ENCODE measurements at places on chromosomes 2 and 18.
A peak's percentile ranks its signal among the peaks of the same experiment; 100 is the strongest.

GRCh38 chr2:46923041-46923528 is 7.5 kb upstream of the MCFD2 start:
- DNase-seq, result no peak

DNA sequence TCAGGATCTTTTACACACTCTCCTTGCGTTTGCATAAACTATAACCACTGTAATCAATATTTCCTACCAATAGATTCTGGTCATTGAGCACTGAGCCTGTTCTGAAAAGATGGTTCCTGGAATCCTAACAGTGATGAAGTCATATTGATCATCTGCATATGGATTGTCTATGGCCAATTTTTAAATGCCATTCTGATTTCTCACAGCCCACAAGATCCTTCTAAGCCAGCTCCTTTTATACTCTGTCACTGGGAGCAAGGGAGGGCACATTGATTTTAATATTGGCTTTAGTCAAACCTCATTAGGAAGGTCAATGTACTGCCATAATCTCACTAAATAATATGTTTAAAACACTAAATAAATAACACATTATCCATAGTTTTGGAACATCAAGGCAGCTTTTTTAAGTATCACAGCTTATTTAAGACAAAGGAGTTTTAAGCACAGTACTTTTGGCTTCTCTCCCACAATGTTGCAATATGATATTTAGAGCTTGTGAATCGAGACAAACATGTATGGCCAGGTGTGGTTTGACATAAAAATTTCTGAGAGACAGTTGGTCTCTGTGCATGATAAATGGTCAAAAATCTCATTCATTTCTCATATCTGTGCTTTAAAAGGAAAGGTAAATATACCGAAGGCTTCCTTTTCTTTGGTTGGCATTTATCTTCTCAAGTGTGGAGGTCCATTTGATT is 267.3 kb downstream of the MTX2 start:
- DNase-seq, result peak; percentile 84

DNA sequence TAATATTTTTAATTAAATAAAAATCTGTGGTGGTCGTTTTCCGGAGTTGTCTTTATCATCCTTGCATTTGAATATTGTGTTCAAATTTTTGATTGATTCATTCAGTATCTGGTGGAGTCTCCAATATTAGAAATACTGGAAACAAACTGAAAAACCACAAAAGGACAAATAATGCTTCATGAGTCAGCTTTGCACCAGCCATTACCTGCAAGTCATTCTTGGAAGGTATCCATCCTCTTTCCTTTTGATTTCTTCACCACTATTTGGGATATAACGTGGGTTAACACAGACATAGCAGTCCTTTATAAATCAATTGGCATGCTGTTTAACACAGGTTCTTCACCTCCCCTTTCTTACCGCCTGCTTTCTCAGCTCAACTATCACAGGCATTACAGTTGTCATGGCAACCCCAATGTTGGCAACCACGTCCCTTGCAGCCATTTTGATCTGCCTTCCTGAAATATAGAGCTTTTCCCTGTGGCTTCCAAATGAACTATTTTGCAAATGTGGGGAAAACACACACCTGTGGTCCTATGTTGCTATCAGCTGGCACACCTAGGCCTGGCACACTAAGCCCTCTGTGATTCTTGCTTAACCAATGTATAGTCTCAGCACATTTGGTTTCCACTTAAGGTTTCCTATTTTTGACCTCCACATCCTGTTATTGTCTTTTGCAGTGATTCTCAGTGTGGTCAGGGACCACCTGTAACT is 6.5 kb downstream of the CTLA4 start:
- peak; percentile 13 for DNase-seq

DNA sequence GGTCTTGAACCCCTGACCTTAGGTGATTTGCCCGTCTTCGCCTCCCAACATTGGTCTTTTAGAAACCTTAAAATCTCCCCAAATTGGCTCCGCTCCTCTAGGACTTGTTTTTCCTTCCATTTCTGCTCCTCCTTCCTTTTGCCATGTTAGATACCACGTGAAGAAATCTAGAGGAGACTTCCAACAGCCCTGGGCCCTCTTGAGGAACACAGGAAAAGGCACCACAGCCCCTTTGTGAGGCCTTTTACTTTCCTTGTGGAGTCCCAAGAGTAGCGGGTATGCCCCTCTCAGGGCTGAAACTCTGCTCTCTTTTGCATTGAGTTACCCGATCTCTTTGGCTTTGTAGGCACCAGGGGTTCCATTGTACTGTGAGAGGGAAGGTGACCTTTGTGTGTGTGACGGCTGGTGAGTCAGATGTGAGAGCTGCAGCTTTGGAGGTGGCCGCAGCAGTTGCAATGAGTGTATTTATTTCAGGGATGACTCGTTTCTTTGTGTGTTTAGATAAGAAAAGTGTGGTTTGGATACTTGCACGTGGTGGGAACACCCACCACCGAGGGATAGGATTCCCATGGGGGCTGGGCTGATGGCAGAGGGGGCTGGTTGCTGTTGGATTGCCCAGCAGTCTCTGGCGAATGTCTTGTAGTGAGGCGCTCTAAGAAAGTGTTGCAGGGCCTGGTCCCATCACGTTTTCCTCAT is 218.4 kb upstream of the HS6ST1 start:
- DNase-seq, result no peak

DNA sequence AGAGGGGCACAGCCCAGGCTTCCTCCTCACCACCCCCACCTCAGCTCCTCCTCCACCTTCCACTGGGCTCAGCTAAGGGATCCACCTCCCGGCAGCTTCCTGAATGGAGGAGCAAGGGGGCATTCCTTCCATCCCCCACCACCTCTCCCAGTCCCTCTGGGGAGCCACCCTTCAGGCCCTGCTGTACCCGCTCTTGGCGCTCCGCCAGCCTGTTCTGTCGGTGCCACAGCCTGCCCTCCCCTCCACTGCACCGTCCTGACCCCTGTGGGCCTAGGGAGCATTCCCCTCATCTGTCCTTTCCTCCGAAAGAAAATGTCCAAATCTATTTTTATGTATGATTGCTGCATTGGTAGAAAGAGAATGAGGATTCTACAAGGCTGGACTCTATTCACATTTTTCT is 59.9 kb downstream of the KIF1A start:
- no peak for DNase-seq

- peak; percentile 64 for DNase-seq
These were observed 67.5 kb downstream of the MYOM1 start for GRCh38 chr18:3152294-3152693.

GRCh38 chr2:240134466-240134865 is 1.6 kb downstream of the COPS9 start:
- DNase-seq, result no peak

DNA sequence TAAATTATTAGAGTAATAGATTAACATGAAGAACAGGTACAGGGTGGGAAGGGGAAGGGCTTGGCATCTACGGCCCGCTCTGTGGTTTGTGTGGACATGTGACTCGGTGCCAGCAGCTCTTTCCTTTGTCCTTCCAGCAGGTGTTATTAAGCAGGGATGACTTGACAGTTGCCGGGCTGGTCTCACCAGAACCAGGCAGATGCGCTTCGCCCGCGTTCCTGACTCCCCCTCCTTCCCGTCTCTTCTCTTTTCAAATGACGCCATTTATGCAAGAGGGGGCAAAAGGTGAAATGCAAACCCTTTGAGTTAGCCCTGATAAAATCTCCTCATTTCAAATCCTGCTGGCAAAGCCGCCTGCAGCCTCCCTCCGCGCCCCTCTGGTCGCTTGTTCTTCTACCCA is 38.9 kb upstream of the MGAT4A start:
- peak; percentile 77 for DNase-seq

DNA sequence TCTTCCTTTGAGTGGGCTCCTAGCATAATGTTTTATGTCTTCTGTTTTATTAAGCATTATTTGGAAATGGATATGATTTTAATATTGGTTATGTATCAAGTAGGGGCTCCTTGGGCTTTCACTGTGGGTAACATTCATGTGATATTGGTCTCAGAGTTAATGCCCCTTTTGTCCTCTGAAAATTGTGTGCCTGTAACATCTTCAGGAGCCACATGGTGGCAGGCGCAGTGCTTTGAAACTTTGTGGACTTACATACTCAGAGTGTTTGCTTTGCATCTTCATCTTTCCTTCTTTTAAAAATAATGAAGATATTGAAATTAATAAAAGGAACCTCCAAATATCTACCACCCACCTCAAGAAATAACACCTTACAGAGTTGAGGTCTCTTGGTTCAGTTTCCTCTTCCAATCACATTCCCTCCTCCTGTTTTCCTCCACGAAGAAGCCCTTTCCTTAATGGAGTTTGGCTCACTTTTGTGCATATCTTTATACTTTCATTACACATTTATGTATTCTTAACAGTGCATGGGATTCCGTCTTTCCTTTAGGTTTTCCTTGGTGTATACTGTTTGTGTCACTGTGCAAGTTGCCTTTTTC is 73.5 kb downstream of the LIMS1 start:
- peak; percentile 14 for DNase-seq

DNA sequence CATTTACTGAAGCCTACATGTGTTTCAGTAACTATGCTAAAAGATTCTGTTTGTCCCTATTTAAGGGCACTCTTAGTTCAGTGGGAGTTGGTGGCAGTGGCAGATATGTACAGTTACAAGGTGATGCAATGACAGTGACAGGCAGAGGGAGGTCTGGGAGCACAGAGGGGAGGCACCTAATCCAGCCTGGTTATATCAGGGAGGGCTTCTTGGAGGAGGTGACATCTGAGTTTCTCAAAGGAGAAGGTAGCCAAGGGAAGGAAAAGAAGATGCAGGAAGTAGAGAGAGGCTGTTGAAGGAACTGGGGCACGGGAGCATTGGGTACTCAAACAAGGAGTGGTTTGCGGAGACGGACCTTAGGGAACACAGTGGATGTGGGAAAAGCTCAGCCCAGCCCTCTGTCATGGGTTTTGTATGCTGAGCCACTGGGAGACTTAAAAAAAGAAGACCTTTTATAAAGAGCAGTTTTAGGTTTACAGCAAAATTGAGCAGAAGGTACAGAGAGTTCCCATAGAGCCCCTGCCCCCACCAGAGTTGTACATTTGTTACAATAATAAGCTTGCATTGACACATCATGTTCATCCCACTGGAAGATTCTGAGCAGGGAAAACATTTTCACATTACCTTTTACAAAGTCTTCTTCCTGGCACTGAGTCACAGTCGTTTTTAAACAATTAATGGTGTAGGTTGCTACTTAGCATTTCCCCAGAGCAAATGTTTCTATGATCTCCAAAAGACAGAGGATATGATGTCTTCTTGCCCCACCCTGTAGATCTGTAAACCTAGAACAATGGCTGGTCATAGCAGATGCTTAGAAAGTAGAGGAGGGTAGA is 83.0 kb upstream of the TAF1B start:
- no peak for DNase-seq

DNA sequence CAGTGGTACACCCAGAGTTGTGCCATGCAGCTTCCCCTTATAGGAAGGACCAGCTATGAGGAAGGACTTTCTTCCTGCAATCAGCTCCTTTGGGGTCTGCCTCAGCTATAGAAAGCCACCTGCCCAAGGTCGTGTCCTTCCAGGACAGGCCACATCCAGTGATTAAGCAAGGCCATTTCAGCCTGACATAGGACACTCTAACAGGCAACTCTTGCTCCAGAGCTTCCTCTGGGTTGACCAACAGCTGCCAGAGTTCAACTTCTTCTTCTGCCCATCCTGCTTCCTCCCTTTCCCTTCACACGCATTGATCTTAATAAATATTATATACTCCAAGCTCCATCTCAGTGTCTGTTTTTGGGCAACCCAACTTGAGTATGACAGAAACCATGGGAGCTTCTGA is 12.8 kb downstream of the LRP2 start:
- DNase-seq, result no peak

GRCh38 chr2:176766005-176766404 is 446.6 kb upstream of the HNRNPA3 start:
- DNase-seq, result no peak

- DNase-seq, result no peak
These were observed 92.6 kb downstream of the VAPA start for GRCh38 chr18:10006311-10006893.

- DNase-seq, result no peak
These were observed 27.7 kb upstream of the CPS1 start for GRCh38 chr2:210528716-210529115.

DNA sequence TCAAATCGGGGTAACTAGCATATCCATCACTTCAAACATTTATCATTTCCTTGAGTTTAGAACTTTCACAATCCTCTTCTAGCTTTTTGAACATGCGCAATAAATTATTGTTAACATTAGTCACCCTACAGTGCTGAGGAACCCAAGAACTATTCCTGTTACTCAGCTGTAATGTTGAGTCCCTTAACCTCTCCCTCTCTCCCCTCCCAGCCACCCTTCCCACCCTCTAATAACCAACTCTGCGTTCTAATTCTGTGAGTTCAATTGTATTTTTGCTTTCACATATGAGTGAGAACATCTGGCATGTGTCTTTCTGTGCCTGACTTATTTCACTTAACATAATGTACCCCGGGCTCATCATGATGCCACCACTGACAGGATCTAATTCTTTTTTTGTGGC is 78.6 kb upstream of the RANBP2 start:
- no peak for DNase-seq

- no peak for DNase-seq
These were observed 221.3 kb downstream of the BCL2 start for GRCh38 chr18:63098018-63098981.

- DNase-seq, result peak; percentile 3
These were observed 36.6 kb upstream of the SKOR2 start for GRCh38 chr18:47287911-47288585.

- no peak for DNase-seq
These were observed 22.3 kb downstream of the SLC35F5 start for GRCh38 chr2:113734185-113734584.

DNA sequence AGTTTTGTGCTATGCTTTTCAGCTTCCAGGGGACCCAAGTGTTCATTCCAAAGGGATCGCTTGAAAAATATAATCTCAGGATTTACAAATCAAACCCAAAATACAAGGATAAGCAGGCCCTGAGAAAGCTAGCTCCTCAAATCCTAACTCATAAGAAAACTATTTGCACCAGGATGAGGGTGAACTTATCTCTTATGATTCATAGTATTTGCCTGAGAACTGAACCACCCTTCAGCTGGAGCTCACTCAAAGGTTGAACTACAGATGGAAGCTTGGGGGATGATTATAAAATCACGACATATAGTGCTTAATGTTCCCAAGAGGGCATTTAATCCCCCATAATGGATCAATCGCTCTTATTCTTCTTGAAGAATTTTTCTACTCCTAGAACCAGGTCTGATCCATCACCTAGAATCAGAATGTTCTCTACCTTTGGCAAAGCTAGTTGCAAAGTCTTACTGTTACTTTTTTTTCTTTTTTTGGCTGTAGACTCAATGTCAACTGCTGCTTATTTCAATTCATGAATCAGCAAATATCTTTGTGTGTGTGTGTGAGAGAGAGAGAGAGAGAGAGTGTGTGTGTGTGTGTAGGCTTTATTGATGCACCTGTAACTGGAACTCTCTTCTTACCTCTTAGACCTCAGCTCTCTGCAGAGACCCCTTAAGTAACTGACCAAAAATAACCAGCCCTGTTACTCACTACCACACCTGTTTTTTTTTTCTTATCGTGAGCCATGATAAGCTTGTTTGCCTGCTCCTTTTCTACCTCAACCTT is 44.8 kb downstream of the ARL4C start:
- no peak for DNase-seq
